ENCODE measurements at places on chromosomes 16 and 17.

GRCh38 chr17:36623281-36623680 lies 21.9 kb downstream of the MRM1 start:
- DNase-seq, result no peak

DNA sequence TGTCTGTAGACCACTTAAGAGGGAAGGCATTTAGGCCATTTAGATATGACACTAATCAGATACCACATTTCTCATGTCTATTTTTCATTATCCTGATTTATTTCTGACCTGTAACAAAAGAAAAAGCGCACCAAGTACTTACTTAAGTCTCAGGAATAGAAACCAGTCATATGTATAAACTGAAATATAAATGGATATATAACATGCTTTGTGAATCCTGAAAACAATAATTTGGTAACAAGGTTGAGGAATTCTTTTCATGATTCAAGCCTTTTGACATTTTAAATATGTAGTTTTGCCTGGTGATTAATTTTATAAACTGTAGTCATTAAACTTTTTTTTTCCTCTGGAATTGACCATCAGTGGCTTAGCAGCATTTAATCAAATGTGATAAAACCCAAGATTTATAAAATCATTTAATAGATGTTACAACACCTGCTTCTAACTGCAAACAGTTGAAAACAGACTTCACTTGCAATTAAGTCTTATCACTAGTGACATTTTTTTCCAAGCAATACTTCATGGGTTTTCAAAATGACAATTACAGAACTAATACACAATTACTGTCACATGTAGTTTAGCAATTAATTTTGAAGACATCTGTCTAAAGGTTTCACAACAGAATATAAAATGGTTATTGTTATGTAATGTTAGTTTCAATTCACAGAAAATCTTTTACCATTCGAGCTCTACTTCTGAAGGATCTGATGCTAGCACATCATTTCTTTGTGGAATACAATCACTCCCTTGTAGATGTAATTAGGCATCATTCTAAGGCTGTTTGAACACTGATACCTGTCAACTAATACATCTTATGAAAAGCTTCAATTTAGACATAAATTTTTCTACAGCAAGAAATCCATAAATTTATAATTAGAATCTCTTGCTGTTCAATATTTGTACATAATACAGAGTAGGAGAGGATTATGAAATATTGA lies 110.3 kb downstream of the TOX3 start:
- no peak for DNase-seq

GRCh38 chr16:3554351-3554928 lies 22.8 kb downstream of the NLRC3 start:
- no peak for DNase-seq

GRCh38 chr17:54029986-54030385 lies 207.3 kb downstream of the KIF2B start:
- DNase-seq, result no peak
